ENCODE measurements at places on chromosomes 4 and X.

DNA sequence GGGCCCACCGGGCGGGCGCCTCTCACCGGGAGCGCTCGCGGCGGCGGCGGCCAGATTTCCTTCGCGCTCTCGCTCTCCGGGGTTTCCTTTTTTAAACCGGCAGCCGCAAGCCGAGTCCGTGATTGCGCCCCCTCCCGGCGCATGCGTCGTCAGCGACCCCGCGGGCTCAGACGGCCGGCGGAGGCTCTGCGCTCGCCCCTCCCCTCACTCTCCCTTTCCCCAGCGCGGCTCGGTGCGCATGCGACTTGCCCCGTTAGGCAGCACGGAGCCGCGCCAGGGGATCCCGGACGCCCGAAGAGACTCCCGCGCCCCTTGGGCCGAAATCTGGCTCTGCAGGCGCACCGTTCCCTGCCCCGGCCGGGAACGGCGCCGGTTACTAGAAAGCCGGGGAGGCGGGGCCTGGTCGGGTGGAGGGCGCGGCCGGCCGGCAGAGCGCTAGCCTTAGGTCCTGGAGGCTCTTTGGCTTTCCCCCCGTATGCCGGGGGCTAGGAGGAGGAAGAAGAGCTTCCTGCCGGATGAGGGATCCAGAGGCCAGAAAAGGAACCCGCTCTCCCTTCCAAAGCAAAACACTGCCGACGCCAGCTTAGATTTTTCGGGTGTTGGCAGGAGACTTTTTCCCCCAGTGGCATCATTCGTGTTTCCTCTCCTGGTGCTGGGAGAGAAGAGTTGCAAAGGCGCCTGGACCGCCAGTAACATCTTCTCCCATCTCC is at the start of gene CLOCK:
TSS of gene CLOCK (minus strand) at position 154 of the 710 bp plus-strand sequence. CDS start 64,124 bp downstream, outside the sequence.
- DNase-seq, result peak; percentile 91

DNA sequence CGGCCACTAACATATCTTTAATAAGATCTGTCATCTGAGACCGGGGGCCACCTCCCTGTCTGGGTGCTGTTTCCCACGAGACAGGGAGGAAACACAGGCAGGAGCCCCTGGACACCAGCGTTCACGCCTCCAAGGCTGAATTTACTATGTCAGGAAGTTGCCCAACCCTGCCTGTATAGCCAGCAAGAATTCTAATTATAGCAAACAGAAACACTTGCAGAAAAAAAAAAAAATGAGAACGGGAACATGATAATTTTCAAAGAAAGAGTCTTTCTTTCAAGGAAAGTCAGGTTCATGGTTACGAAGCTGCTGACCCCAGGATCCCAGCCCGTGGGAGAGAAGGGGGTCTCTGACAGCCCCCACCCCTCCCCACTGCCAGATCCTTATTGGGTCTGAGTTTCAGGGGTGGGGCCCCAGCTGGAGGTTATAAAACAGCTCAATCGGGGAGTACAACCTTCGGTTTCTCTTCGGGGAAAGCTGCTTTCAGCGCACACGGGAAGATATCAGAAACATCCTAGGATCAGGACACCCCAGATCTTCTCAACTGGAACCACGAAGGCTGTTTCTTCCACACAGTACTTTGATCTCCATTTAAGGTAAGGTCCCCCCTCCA is at the start of gene IL3RA:
TSS of gene IL3RA (plus strand) at position 455 of the 613 bp plus-strand sequence. CDS start 4,981 bp downstream, outside the sequence.
- DNase-seq, result no peak

DNA sequence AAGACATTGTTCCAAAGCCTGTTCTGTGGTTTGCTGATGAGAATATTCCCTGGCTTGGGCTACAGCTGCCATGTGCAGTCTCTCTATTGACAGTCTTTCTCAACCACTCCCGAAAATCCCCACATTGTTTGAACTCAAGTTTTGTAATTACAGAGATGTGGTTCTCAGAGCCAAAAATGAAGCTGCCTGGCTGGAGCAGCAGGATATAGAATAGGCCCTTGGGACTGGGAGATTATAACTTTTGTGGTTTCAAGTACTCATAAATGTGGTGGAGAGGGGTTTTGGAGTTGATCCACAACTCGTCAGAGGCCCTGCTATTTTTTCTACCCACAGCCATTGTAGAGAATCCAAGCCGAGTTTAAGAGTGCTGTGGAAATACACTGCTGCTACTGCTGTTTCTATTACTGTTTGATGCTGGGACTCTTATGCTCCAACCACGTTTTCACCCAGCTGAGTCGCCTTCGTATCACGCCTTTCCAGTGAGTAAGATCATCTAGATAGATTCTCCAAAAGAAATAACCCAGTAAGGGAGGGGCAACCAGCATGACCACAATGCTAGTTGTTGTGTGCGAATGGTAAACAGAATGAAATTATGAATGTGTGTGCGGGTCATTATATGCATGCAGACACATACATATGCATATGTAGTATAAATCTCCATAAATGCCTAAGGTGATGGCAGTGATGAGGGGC is 57.1 kb upstream of the ATXN3L start:
- DNase-seq, result peak; percentile 0

DNA sequence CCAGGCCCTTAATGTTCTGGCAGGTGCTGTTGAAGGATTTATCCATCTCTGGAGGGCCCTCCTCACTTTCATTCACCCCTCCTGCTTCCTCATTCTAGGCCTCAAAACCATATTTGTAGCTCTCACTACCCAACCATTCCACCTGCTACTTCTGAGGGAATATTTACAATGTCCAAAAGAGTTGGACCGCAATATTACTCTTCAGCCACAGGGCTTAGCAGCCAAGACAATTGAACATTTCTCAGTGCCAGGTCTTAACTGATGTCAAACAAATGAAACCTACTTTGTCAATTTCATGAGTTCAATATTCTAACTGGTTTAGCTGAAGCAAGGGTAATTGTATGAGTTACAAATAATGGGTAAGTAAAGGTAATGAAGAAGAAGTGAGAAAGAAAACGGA is 113.2 kb downstream of the ENOX2 start:
- no peak for DNase-seq

DNA sequence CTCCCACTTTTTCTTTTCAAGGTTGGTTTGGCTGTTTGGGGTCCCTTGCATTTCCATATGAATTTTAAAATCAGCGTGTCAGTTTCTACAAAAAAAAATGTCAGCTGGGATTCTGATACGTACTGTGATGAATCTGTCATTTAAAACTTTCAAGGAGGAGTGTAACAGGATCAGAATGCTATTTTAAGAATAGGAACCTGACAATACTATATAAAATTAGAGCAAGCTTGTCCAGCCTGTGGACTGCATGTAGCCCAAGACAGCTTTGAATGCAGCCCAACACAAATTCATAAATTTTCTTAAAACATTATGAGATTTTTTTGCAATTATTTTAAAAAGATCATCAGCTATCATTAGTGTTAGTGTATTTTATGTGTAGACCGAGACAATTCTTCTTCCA is 56.5 kb downstream of the TMEM164 start:
- DNase-seq, result no peak

GRCh38 chr4:5974321-5974720 is 43.9 kb downstream of the C4orf50 start:
- DNase-seq, result no peak

- DNase-seq, result no peak
These were observed 132.8 kb downstream of the MGST2 start for GRCh38 chr4:139798456-139798855.

DNA sequence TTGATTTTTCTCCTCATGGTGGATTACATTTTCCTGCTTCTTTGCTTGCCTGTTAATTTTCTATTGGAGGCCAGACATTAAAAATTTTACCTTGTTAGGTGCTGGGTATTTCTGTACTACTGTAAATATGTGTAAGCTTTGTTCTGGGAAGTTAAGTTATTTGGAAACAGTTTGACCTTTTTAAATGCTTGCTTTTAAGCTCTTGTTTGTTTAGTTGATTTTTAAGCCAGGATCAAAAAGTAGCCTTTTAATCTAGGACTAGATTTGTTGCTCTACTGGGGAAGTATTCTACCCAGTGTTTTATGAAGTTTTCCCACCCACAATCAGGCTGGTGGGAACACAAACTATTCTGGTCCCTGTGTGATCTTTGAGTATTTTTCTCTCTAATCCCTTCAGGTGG is 45.1 kb upstream of the OGT start:
- no peak for DNase-seq

Data from COR-L47 (cell line).